Upper lobe of left lung (tissue), 6 donors: ENCODE measurements at places on chromosomes 11 and 22. TPM values are rescaled to one million over a fixed set of nuclear protein-coding genes. Genes with fewer than 3 reads are reported as not detected.
A peak's percentile ranks its signal among the peaks of the same experiment; 100 is the strongest.

- H3K4me3 ChIP-seq: no peak overlapping the region
- H3K27ac ChIP-seq: no peak overlapping the region
- no peaks in the 10 kb centered on the region for H3K36me3 ChIP-seq
- no peaks in the 10 kb centered on the region for H3K4me1 ChIP-seq
- H3K27me3 ChIP-seq: no peaks in the 10 kb centered on the region
Observed at GRCh38 chr11:69234740-69235710, 58.9 kb upstream of the MYEOV start.

- no peaks in the 10 kb centered on the region for H3K36me3 ChIP-seq
- no peak overlapping the region for H3K4me3 ChIP-seq
- H3K4me1 ChIP-seq: peaks cover 12% of the 10 kb centered on the region
- H3K27me3 ChIP-seq: no peaks in the 10 kb centered on the region
- peak overlapping the region; percentile 34 for H3K27ac ChIP-seq
- no peak for DNase-seq
Observed at GRCh38 chr22:47144076-47144765, 381.8 kb downstream of the TBC1D22A start.

- H3K27ac ChIP-seq: no peak overlapping the region
- no peaks in the 10 kb centered on the region for H3K36me3 ChIP-seq
- no peaks in the 10 kb centered on the region for H3K4me1 ChIP-seq
Observed at GRCh38 chr22:49214976-49215375, 612.7 kb downstream of the BRD1 start.

GRCh38 chr11:78583889-78584288, 9.2 kb upstream of the NARS2 start:
- no peak for DNase-seq
- H3K4me1 ChIP-seq: no peaks in the 10 kb centered on the region
- H3K27ac ChIP-seq: no peak overlapping the region

GRCh38 chr11:114499756-114500155, 59.9 kb downstream of the NXPE1 start:
- H3K36me3 ChIP-seq: no peaks in the 10 kb centered on the region
- no peak overlapping the region for H3K27ac ChIP-seq
- H3K4me1 ChIP-seq: no peaks in the 10 kb centered on the region
- no peaks in the 10 kb centered on the region for H3K27me3 ChIP-seq
- no peak overlapping the region for H3K4me3 ChIP-seq
- no peak for DNase-seq

DNA sequence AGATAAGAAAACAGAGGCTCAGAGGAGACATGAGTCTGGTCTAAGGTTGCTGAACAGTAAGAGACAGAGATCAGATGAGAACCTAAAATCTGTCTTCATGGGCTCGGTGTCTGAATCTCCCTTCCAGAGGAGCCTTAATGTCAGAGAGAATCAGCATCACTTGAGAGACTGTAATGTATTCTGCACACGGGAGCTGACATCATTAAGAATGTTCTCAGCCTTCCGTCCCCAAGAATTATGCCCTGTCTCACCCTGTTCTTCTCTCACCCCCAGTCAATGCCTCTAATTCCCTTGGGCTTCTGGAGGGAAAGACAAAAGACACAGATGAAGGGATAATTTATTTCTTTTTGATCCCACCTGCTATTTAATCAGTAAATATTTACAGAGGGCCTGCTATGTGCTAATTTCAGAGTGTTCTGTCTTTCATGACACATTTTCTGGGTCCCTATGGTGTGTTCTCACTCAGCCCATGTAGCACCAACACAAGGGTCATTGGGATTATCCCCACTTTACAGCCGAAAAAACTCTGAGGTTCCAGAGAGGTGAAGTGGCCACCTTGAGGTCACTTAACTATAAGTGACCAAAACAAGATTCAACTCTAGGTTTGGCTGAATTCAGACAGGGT, 61.8 kb downstream of the CD82 start:
- H3K4me1 ChIP-seq: peaks cover 33% of the 10 kb centered on the region
- no peak overlapping the region for H3K4me3 ChIP-seq
- H3K27me3 ChIP-seq: no peaks in the 10 kb centered on the region
- H3K27ac ChIP-seq: peak overlapping the region; percentile 60
- H3K36me3 ChIP-seq: no peaks in the 10 kb centered on the region
- no peak for DNase-seq

GRCh38 chr11:107157809-107158187, 139.5 kb upstream of the GUCY1A2 start:
- H3K27ac ChIP-seq: no peak overlapping the region
- no peaks in the 10 kb centered on the region for H3K27me3 ChIP-seq
- no peaks in the 10 kb centered on the region for H3K36me3 ChIP-seq
- no peaks in the 10 kb centered on the region for H3K4me1 ChIP-seq
- H3K4me3 ChIP-seq: no peak overlapping the region
- DNase-seq: no peak

GRCh38 chr11:35295751-35296150, 123.6 kb downstream of the SLC1A2 start:
- H3K4me3 ChIP-seq: no peak overlapping the region
- no peak overlapping the region for H3K27ac ChIP-seq
- no peaks in the 10 kb centered on the region for H3K36me3 ChIP-seq
- H3K4me1 ChIP-seq: no peaks in the 10 kb centered on the region
- H3K27me3 ChIP-seq: no peaks in the 10 kb centered on the region

DNA sequence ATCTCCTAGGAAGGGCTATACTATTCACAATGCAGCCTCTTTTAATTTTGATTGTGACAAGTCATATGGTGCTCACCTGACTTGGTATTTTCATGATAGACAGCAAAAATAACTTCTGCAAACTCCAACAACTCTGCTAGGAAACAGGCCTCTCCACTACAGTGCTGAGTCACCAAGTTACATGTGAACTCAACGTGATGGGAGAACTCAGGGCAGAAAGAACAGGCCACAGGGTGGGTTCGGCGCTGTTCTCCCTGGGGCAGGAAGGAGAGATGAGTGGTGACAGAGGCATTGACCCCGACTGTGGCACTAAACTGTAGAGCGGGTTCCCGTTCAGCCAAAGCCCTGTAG, 76.6 kb upstream of the UCP3 start:
- H3K4me3 ChIP-seq: no peak overlapping the region
- H3K27me3 ChIP-seq: no peaks in the 10 kb centered on the region
- peaks cover 31% of the 10 kb centered on the region for H3K36me3 ChIP-seq

GRCh38 chr11:86374586-86374985, at the start of gene CCDC81:
Gene CCDC81 (plus strand): TSS chr11:86374887. CDS start chr11:86375164, 277 bp downstream.
- H3K27me3 ChIP-seq: no peaks in the 10 kb centered on the region
- no peak within 1 kb of the TSS for H3K27ac ChIP-seq
- H3K4me3 ChIP-seq: peak within 1 kb of the TSS; percentile 20
- no peaks in the 10 kb centered on the region for H3K4me1 ChIP-seq
- no peaks in the 10 kb centered on the region for H3K36me3 ChIP-seq
- peak; percentile 46 for DNase-seq

GRCh38 chr11:35393098-35393497, 26.3 kb downstream of the SLC1A2 start:
- DNase-seq: no peak
- no peak overlapping the region for H3K4me3 ChIP-seq
- H3K4me1 ChIP-seq: peaks cover 20% of the 10 kb centered on the region
- no peaks in the 10 kb centered on the region for H3K27me3 ChIP-seq

DNA sequence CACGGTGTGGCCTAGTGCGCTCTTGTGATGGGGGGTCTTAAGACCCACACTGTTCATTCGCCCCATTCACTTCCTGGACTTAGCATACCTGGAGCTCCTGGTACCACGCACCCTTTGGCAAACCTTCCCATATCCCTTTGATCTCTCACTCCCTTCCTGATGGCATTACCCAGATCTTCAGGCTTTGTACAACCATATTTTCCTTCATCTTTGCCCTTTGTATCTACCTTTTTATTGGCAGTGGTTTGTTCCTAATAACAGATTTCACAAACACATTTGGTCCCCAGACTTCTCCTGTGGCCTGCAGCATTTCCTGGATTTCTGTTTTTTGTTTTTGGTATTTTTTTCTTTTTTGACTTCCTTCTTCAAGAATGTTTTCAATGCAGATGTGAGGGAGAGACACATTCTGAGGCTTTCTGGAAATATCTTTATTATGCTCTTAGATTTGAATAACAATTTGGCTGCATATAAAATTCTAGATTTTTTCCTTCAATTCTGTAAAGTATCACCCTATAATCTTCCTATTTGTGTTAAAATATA, 16.1 kb upstream of the IFITM3 start:
- peaks cover 16% of the 10 kb centered on the region for H3K4me1 ChIP-seq
- peak overlapping the region; percentile 75 for H3K27ac ChIP-seq
- no peaks in the 10 kb centered on the region for H3K36me3 ChIP-seq
- DNase-seq: no peak
- H3K27me3 ChIP-seq: no peaks in the 10 kb centered on the region

- no peak overlapping the region for H3K4me3 ChIP-seq
- peaks cover 16% of the 10 kb centered on the region for H3K4me1 ChIP-seq
- H3K27ac ChIP-seq: no peak overlapping the region
- DNase-seq: no peak
- H3K36me3 ChIP-seq: no peaks in the 10 kb centered on the region
Observed at GRCh38 chr11:116314006-116314405, 458.8 kb downstream of the BUD13 start.

- H3K4me1 ChIP-seq: peaks cover 14% of the 10 kb centered on the region
- H3K36me3 ChIP-seq: no peaks in the 10 kb centered on the region
- no peak overlapping the region for H3K4me3 ChIP-seq
- no peak for DNase-seq
- H3K27ac ChIP-seq: no peak overlapping the region
- H3K27me3 ChIP-seq: no peaks in the 10 kb centered on the region
Observed at GRCh38 chr11:65373839-65374580, 8.4 kb downstream of the SLC25A45 start.

GRCh38 chr11:66976028-66976467, 944 bp downstream of the C11orf86 start:
- no peaks in the 10 kb centered on the region for H3K36me3 ChIP-seq
- DNase-seq: no peak
- H3K27me3 ChIP-seq: no peaks in the 10 kb centered on the region
- no peak overlapping the region for H3K4me3 ChIP-seq
- no peak overlapping the region for H3K27ac ChIP-seq

The KDELR3 gene
- 9.7 TPM for total RNA-seq

The SLC2A11 gene
- total RNA-seq: 14.5 TPM

The OR52A1 gene
- not detected for total RNA-seq
